ENCODE measurements at places on chromosomes 16 and 17.

- DNase-seq, result no peak
Observed at GRCh38 chr17:41395611-41396010, 1.8 kb downstream of the KRT31 start.

GRCh38 chr17:56777859-56778258 lies 55.9 kb downstream of the C17orf67 start:
- no peak for DNase-seq

- DNase-seq, result no peak
Observed at GRCh38 chr17:35519906-35520442, 17.5 kb downstream of the SLFN12L start.

DNA sequence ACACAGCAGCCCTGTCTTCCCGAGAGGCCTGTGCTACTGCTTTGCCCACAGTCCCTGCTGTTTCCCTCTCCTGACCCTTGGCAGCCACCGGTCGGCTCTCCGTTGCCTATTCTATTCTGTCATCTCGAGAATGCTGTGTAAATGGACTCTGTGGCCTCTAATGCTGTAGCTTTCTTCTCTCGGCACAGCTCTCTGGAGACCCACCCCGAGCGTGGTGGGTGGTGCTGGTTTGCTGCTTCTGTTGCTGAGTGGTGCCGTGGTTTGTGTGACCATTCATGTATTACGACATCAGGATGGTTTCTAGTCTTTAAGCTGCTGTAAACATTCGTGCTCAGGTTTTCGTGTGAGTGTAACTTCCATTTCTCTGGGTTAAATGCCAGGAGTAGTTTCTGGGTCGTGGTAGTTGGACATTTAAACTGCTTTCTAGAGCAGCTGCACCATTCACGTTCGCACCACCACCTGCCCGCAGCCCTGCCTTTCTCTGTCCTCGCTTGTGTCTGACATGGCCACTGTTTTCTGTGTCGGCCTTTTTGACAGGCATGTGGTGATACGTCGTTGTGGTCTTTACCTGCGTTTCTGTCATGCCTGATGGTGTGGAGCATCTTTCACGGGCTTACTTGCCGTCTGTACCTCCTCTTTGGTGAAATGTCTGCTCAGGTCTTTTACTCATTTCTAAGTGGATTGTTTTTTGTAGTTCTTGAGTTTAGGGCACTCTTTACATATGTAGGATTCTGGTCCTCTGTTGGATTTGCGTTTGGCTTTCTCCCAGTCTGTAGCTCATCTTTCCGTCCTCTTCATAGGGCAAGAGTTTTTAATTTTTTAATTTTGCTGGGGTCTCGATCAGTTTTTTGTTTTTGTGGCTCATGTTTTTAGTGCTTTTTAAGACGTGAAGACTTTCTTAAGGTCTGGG lies 47.7 kb upstream of the ZNF750 start:
- DNase-seq, result no peak

DNA sequence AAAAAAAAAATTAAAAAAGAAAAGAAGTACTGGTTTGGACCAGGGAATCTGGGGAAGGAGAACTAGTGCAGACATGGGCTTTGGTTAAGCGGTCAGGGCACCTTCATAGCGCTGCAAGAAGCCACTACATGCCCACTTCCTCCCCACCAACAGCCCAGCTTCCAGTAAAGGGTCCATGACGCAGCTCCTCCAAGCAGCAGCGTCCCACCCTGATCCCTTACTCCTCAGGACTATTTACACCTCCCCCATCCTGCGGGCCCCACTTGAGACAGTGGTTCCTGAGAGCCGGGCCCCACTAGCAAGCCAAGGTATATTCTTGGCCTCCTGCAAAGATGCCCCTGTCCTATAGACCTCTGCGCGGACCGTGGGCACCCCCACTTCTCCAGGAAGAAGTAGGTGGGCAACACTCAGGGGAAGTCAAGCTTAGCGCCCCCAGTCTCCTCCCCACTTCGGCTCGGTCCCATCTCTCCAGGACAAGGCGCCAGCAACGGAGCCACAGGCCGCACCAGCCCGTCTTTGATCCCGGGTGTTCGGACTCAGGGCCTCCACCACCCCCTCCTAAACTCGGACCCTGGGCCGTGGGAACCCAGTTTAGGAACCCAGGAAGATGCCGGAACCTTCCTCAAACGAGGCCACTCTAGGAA lies 913 bp upstream of the PRR14 start:
- DNase-seq, result no peak

- DNase-seq, result no peak
Observed at GRCh38 chr17:55301521-55302406, 37.0 kb downstream of the HLF start.

- no peak for DNase-seq
Observed at GRCh38 chr16:46832757-46833459, 1.9 kb upstream of the C16orf87 start.

- DNase-seq, result no peak
Observed at GRCh38 chr17:56514899-56515298, 78.6 kb upstream of the NOG start.

- no peak for DNase-seq
Observed at GRCh38 chr16:17983847-17984639, 352.5 kb downstream of the NPIPA8 start.
